ENCODE measurements at places on chromosomes 6 and 20. TPM values are rescaled to one million over a fixed set of nuclear protein-coding genes. Genes with fewer than 3 reads are reported as not detected.

DNA sequence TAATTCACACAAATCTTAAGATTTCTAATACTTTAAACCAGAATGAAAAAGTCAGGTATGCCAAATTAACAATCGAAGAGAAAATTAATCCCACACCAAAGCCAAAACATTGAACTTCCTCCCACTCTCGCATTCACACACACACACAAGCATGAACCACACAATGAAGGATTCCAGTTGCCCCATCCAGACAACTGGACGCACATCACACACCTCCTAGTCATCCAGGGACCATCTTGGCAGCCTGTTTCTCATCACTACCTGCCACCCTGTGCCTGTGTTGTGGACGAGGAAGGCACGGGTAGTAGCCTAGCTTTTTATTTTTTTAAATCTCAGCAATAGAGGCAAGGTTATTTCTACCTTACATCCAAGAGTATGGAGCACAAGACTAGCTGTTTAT is 15.2 kb downstream of the B4GALT5 start:
- no peak for DNase-seq

- DNase-seq: no peak
Observed at GRCh38 chr6:91267246-91267645, 680.4 kb upstream of the MAP3K7 start.

GRCh38 chr20:51634257-51634656 is 91.7 kb upstream of the NFATC2 start:
- no peak for DNase-seq

GRCh38 chr6:43842231-43842794 is 72.3 kb downstream of the VEGFA start:
- no peak for DNase-seq

GRCh38 chr6:142241061-142241460 is 60.7 kb upstream of the ADGRG6 start:
- DNase-seq: no peak

DNA sequence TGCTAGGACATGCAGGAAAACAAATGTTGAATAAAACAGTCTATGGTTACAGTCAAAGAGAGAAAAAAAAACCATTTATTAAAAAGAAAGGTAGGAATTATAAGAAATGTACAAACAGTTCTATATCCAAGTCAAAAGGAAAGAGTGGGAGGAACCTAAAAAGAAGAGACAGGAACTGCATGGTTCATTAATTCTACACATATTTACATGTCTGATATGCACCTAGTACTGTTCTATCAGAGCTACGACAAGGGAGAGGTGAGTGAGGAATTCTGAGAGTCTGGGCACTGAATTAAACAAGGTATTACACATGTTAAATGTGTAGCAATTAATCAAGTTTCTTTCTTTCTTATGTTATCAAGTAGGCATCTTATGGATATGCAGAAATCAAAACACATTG is 41.9 kb downstream of the SYCP2 start:
- no peak for DNase-seq

- no peak for DNase-seq
Observed at GRCh38 chr6:33168639-33169038, 23.6 kb downstream of the COL11A2 start.

DNA sequence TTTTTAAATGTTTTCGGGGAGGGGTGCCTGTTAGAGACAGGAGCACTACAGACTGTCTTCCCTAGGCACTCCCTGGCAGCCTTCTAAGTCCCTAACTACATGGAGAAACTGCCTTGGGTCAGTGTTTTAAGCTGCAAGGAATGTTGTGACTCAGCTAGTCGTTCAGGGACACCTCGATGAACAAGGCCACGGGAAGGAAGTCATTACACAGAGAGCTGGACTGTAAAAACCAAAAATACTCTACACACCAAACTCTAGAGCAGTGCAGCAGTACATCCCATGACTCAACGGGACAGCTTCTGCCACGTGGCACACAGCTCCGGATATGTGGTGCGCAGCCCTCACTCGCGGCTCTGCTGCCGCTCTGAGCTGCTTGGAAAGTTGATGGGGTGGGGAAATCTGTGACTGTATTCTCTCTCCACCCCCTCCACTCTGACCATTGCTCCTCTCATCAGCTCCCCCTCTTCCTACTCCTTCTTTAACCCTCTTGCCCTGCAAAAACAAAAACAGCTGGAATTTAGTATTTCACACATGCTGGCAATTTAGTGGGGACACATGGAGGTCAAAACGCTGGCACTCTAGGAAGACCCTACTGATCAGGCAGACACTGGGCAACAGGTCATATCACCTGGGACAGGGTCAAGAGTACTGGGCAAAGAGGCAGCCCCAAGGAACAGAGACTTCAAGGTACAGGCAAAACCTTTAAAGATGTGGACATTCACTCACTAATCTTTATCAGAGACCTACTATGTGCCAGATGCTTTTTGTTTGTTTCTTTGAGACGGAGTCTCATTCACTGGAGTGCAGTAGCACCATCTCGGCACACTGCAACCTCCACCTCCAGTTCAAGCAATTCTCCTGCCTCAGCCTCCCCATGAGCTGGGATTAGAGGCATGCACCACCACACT is 10.9 kb upstream of the LPIN3 start:
- peak; percentile 100 for DNase-seq

The TRIM40 gene
- not detected for total RNA-seq

The EYS gene
- total RNA-seq: 0.10 TPM

The PRELID3B gene
- total RNA-seq: 133 TPM
